Suppressor macrophage (primary cell): ENCODE measurements at places on chromosomes 6 and 20.

DNA sequence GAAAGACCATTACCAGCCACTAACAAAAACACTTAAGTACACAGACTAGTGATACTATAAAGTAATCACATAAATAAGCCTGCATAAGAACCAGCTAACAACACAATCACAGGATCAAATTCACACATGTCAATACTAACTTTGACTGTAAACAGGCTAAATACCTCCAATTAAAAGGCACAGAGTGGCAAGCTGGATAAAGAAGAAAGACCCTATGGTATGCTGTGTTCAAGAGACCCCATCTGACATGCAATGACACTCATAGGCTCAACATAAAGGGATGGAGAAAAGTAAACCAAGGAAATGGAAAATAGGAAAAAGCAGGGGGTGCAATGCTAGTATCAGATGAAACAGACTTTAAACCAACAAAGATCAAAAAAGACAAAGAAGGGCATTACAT is 631.8 kb upstream of the NOX3 start:
- DNase-seq: no peak

- no peak for DNase-seq
These were observed 595 bp downstream of the HAO1 start for GRCh38 chr20:7939663-7940062.

GRCh38 chr6:132334521-132334885 is 66.8 kb downstream of the MOXD1 start:
- DNase-seq: no peak

- no peak for DNase-seq
These were observed 650 bp upstream of the CD2AP start for GRCh38 chr6:47476781-47477496.

DNA sequence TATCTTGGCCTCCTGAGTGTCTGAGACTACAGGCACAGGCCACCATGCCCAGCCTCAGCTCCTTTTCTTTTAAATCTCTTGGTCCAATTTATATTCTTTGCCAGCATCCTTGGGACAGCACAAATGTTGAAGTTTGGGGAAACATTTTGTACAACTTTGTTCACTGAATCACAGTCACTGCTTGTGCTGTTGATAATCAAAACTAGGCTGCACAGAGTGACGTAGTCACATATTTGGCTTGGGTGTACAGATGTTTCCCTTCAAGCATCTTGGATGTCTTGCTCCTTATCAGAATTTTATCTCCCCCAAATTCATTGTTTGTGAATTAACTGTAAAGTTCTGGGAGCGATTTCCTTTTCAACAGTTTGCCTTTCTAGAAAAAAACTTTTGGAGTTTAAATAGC is 17.9 kb downstream of the CARMIL1 start:
- no peak for DNase-seq

DNA sequence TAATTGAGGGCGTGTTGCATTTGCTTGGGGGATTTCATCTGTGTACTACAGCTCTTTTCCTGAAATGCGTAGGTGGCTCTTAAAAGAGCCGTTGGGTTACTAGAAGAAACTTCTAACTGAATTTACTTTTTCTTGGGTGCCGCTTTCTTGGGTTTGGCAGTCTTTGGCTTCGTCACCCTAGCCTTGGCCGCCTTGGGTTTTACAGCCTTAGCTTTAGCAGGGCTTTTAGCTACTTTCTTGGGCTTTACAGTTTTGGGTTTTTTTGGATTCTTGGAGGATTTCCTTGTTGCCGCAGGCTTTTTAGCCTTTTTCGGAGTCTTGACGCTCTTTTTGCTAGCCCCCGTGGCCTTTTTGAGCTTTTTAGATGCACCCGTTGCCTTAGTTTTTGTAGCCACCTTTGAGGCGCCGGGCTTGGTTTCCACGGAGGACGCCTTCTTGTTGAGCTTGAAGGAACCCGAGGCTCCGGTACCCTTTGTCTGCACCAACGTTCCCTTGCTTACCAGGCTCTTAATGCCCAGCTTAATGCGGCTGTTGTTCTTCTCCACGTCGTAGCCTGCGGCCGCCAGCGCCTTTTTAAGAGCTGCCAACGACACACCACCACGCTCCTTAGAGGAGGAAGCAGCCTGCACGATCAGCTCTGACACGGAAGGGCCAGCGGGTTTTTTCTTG is 54.5 kb downstream of the TRIM38 start:
- no peak for DNase-seq

DNA sequence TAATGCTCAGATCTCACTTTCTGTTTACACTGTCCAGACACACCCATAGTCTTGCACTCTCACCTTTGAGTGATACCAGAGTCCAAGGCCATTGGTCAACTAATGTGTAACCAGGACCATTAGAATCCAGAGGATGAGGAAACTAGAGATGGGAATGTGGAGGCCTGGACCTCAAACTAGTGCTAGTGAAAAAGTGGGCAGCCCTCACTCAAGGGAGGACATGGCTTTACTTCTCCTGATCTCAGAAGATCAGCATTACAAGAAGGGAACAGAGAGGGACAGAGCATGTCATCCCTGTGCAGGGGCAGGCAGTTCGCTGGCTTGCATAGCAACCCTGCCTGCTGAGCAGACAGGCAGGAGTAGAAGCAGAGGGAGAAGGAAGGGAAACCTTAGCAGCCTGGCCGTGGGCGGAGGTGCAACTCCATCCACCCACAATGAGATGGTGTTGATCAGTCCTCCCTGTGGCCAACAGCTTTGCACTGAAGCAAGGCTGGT is 22.6 kb upstream of the XRN2 start:
- peak; percentile 20 for DNase-seq

- no peak for DNase-seq
These were observed 13.9 kb upstream of the VAPB start for GRCh38 chr20:58374906-58375758.
